ENCODE measurements at places on chromosomes 7 and 10.

GRCh38 chr7:23893942-23894891 lies 184.2 kb downstream of the STK31 start:
- peak; percentile 68 for DNase-seq

DNA sequence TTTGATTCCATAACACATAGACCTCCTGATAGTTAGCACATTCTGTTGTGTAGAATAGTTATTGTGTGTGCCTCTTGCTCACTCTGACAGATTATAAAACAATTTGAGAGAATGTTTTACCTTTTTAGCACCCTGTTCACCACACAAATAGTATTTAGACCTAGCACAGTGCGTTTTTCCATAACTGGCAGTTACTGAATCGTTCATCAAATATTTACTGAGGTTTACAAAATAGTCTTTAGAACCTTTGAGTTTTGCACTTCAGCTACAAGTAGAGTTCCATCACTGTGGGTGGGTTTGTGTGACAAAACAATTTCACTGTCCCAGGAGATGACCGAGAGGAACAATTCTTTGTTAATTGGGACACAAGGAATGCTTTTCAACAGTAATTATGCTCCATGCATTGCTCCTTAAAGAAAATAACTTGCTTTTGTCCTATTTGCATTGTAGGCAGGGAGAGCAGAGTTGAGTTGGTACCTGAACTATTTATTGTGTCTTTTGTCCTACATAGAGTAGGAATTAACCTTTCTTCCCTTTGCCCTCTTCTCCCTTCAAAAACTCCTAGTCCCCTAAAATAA lies 62.3 kb downstream of the DNAH11 start:
- DNase-seq = no peak

DNA sequence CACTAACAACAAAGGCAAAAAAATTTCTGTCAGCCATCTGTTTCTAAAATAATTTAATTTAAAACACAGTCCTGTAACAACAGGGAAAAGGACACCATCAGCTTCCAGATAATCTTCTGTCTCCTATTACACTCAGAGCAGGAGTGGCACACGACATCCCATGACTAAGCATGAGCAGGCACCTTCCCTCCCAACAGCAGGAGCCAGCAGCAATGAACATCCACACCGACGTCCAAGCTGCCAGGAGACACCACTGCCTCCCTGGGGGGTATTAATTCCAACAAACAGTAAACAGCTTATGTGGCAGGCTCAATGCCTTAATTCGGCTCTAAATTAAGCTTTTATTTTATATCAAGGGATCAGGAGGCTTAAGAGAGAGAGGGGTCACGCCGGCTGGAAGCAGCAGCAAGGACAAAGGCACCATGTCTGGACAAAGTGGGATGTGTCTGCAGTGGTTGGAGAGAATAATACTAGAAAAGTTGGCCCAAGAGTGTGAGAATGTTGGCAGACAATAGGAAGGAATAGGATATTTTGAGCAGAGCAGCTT lies 45.7 kb downstream of the KIAA1549 start:
- DNase-seq = no peak

DNA sequence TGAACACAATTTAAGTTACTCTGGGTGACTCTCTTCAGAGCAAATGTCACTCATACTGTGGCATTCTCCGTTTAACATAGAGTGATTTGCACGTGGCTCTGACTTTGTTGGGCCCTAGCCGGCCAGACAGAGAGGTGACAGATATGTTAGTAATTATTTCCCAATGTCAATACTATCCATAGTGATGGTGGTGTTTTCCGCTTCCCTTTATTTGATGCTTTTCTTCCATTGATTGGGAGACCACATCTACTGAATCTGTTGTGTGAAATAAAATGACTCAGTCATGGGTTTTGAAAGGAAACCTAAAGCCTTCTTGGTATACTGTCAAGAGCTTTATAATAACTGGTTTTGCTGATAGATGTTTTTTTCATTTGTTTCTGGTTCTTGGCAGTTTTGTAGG lies 7.4 kb downstream of the AVL9 start:
- DNase-seq = peak; percentile 66

DNA sequence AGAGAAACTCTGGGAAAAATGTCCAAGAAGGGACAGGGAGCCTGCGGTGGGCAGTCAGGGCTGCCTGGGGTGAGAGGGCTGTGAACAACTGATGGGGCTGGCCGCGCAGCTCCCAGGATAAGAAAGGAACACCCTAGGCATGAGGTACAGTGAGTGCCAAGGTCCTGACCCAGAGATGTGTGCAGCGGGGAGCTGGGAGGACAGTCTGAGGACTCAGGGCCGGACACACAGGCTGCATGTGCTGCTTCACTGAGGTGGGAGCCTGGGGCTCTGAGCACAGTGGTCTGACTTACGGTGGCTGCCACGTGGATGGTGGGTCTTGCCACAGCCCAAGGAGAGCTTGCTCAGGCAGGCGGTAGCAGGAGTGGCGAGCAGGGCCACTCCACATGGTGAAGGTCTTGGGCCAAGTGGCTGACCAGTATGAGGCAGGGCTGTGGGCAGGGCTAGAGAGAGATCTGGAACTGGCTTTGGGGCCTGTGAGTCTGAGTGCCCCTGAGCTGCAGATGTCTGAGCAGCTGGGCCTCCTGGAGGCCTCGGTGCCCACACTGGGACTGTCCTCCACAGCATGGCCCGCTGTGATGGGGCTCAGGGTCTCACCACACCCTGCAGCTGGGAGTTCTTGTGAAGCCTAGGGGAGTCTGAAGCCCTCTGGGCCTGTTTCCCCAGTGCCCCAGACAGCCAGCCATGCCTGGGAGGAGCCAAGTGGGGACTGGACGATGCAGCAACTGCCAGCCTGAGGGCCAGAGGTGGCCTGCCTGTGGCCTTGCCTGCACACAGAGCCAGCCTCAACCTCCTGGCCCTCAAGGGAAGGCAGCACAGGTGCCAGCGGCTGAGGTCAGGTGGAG lies 60.3 kb downstream of the RASGEF1A start:
- peak; percentile 57 for DNase-seq

DNA sequence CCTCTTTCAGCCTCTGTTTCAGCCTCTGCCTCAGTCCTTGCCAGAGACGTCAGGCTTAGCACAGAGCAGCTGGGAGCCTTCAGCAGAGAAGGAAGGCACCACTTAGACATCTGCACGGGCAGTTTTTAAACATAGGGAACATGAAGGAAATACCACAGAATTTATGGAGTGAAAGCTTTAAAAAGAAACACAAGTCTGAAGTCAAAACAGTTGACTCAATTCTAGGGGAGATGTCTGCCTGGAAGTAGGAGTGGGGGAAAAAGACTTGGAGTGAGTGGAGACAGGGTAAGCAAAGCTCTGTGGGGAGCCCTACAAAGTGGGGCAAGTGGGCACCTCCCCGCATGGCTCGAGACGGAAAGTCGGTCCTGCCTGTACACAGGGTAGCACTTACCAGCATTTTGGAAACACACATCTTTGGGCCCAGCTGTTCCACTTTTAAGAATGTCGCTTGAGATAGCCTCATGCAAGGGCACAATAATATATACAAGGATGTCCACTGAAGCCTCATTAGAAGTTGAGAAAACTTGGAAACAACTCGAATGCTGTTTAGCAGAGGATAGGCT lies 5.0 kb upstream of the TBXAS1 start:
- no peak for DNase-seq

DNA sequence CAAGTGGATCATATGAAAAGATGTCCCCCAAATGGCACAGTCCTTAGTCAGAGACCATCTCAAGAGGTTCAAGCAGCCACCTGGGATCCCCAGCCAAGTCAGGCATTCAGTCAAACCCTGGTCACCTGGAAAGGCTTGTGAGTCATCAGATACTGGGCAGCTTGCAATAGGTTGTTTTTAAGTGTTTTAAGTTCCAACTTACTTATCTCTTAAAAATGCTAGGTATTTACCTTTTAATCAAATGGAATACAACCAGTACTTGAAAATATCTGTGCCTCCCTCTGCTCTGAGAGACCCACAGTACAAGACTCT lies 262.2 kb downstream of the WDR11 start:
- no peak for DNase-seq
